ENCODE measurements at places on chromosomes 4 and X. TPM values are rescaled to one million over a fixed set of nuclear protein-coding genes. Genes with fewer than 3 reads are reported as not detected.
A peak's percentile ranks its signal among the peaks of the same experiment; 100 is the strongest.

The SLC7A11 gene
- 0.62 TPM for total RNA-seq

- no peak for DNase-seq
Observed at GRCh38 chr4:1731180-1731579, 9.9 kb downstream of the TACC3 start.

The HTN3 gene
- total RNA-seq, result not detected

DNA sequence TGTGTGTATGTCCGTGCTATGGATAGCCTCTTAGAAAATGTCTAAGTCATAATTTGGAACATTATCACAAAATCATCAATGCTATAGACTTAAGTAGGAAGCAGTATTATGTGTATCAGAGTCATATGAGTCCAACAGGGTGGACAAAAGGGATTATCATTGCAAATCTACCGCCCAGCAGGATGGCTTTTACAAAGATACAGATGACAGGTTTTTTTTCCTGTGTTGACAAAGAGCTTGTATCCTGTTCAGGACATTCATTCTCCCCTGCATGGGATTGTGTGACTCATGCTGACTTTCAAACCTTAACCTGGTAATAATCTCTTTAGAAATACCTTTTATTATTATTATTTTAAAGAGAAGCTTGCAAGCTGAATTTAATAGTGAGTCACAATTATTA is 310.3 kb upstream of the GNPDA2 start:
- no peak for DNase-seq

GRCh38 chrX:104697294-104697693 is 131.3 kb downstream of the IL1RAPL2 start:
- DNase-seq, result peak; percentile 6

DNA sequence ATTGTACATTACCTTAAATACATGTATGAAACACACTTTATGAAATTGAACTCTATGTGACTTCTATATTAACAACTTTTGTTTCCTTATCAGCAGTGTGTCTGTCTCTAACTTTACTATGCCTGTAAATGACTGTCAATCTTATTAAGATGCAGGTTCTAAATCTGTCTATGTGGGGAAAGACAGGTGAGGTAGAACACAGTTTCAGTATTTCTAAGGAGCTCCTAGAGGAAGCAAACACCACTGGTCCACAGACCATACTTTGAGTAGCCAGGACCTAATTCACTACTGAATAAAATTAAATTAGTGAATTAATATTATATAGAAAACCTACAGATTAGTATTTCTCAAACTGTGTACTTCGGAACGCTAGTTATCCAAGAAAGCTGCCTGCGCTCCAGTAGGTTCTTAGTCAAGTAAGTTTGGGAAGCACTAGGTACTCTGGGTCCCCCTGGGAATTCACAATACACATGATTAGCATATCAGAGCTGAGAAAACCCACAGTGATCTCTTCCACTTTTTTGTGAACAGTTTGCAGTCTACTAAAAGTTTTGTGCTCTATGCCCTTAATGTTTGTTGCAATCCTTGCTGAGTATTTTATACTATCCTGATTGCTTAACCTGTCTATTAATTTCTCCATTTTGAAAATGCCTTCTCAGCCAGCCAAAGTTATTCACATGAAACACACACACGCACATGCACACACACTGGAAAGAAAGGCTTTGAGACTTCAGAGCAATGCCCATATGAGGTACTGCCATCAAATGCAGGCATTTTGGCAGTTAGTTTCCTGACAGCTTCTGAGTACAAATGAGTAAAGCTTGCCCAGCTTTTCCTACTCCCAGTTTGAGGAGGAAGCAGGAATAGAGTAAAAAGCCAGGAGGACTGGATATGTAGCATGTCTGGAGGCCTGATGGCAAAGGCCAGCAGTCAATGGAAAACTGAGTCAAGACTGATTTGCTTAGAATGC is 133.6 kb upstream of the CPEB2 start:
- DNase-seq, result no peak

- peak; percentile 4 for DNase-seq
Observed at GRCh38 chr4:5734853-5735252, 23.9 kb downstream of the EVC start.

The SRPX gene
- 85.9 TPM for total RNA-seq

GRCh38 chr4:64713256-64713840 is 304.1 kb upstream of the TECRL start:
- peak; percentile 20 for DNase-seq

The TLR7 gene
- 1.2 TPM for total RNA-seq

The INPP4B gene
- total RNA-seq, result 39.4 TPM

DNA sequence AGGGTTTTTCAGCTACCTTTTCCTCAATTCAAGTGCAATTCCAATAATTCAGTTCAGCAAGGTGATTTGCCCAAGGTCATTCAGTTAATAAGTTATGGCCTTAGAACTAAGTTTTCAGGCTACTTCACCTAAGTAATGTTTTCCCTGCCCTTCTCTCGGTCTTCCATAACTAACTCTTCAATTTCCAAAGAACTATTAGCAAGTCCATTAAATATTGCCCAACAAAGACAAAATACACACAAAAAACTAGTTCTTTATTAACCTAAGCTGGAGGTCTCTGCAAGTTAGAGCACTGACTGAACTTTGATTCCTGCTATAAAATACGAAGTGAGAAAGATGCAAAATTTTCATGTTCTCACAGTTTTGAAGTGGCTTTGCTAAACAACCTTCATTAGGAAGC is 26.8 kb upstream of the GK start:
- DNase-seq, result no peak

GRCh38 chrX:146054311-146054710 is 236.7 kb downstream of the SLITRK2 start:
- peak; percentile 25 for DNase-seq

DNA sequence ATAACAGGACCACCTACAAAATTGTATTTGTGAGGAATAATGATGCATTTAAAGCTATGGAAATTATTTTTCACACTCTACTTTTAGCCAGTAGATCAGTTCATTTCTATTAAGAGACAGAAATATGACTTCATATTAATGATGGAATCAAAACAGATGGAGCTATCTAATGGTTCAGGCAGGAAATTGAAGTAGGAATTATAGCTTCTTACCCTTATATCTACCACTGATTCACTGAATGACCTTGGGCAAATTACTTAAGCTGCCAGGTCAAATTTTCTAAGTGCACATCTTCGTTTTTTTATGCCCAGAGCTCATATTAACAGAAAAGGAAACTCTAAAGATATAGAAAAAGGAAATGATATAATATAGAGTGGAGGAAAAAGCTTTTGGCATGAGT is 323.1 kb downstream of the PCDH10 start:
- no peak for DNase-seq

The TEX13C gene
- total RNA-seq, result not detected

DNA sequence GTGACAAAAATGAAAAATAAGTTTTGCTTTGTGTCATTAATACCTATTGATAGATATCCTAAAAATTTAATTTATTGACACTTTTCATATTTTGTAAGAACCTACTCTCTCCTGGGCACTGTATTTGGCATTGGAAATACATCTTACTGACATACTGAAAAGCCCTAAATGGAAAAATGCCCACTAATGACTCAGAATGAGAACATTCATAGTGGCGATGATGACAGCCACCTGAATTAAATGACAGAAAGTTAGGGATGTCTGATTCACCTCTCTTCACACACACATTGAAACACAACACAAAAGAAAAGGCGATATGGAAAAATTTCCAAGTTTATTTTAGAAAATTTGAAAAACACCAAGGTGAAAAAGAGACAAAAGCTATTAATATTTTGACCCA is 992.3 kb downstream of the STPG2 start:
- no peak for DNase-seq

The TCEAL6 gene
- total RNA-seq, result not detected

GRCh38 chrX:154731184-154731583 is 19.7 kb downstream of the GAB3 start:
- DNase-seq, result no peak

The C4orf51 gene
- not detected for total RNA-seq

- peak; percentile 47 for DNase-seq
Observed at GRCh38 chr4:140071806-140072205, 82.2 kb downstream of the MAML3 start.

DNA sequence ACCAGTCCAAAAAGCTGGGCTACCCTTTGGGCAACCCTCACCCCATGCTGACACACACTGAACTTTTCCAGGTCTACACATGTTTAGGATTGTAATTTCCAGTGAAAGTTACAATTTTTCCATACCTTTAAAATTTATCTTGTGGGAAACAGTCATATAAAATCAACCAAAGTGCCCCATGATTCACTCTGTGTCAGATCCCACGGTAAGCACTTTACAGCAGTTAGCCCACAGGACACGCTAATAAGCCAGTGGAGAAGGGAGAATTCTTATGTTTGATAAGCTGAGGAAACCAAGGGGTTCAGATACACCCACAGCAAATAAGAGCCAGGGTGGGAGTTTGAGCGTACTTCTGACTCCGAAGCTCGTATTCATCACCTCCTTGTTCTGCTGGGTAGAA is 72.4 kb upstream of the TBL1X start:
- no peak for DNase-seq

DNA sequence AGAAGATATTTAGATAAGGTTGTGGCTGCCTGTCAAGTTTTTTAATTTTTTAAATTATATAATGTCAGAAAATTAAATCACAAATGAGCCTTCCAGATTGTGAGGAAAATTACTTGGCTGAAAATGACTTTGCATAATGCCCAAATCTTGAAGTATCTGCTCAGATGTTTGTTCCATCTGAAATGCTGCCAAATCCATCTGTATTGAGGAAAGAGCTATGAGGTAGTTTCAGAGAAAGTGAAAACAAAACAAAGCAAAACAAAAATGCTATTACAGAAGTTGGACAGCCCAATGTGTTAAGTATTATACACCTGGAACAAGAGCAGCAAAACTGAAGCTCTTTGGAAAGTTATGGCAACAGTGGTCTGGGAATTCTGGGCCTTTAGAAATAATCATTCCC is 23.3 kb upstream of the GUCY1B1 start:
- peak; percentile 55 for DNase-seq

- DNase-seq, result no peak
Observed at GRCh38 chrX:19107035-19107434, 15.2 kb downstream of the ADGRG2 start.

The MAGEA2B gene
- total RNA-seq, result not detected

DNA sequence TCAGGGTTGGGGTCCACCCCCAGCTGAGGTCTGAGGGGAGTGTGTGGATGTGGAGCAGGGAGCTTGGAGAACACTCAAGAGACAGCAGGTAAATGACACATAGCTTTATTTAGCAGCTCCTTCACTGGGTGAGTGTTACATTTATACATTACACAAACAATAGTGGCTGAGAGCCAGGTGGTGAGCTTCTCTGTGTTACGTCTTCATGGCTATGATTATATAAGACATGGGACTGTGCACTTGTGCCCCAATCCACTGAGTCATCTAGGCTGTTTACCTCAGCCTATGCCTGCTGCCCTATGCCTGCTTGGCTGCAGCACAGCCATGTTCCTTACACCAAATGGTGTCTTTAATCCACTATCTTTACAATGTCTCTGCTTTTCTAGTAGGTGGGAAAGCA is 459.6 kb downstream of the AFF2 start:
- no peak for DNase-seq

DNA sequence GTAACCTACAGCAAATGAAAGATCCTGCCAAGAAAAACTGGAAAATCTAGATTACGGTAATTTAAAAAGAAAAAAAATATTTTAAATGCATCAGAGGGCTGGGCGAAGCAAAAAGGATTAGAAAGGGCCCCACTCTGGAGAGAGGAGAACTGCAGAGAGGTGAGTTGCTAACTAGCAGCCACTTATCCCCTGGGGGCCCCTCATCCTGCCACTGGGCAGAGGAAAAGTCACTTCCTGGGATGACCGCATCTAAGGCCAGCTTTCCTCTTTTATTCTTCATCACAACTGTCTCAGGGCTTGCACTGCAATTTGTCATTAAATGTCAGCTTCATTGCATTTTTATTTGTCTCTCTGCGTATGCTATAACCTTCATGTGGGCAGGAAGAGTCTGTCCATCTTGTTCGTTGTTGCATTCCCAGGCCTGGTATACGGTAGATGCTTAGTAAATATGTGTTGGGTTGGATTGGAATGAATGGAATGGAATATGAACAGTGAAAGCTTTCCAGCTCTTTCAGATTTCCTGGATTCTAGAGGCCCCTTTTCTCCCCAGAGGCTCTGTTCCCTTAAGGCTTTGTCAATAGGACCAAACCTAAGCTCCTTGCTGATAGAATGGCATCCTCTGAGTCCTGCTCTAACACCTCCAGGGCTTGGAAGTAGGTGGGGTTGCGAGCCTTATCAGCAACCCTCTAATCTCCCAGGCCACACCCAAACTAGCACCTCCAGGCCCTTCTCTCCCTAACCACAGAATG is 58.9 kb downstream of the TLR10 start:
- peak; percentile 25 for DNase-seq

DNA sequence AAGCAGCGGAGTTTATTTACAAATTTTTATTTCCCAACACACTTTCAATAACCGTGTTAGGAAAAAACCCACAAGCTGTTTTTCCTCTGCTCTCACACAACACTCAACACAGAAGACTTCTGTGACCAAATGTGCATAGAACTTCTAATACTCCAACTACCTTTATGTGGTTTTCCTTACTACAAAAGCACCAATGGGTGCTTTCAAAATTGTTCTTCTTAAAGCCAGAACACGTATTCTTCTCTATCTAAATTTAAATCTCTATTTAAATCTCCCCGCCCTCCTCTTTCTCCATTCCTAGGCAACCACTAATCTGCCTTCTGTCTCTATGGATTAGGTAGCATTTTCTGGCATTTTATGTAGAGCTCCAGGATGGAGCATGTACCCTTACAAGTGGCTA is 90.0 kb downstream of the SHROOM2 start:
- no peak for DNase-seq

DNA sequence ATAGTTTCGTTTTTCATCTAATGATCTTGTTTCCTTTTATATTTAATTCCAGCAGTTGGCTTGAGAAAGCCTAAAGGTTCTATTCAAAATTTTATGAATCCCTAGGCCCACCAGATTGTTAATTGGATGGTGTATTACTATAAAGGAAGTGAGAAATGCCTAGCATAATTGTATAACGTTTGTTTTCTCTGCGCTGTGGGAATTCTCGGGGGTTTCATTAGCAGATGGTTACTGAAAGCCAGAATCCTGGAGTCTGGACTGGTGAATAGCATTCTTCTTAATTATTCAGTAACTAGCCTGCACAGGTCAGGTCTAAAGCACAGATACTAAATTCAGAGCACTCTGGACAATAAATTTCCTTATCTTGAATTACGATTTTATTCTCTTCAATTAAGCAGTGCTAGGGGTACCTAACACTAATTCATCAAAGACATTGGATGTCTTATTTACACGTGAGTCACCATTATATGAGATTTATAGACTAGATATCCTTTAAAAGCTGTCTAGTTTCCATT is 459.4 kb downstream of the DTHD1 start:
- no peak for DNase-seq

The APLN gene
- total RNA-seq, result 6.9 TPM

The ITGB1BP2 gene
- 80.2 TPM for total RNA-seq

DNA sequence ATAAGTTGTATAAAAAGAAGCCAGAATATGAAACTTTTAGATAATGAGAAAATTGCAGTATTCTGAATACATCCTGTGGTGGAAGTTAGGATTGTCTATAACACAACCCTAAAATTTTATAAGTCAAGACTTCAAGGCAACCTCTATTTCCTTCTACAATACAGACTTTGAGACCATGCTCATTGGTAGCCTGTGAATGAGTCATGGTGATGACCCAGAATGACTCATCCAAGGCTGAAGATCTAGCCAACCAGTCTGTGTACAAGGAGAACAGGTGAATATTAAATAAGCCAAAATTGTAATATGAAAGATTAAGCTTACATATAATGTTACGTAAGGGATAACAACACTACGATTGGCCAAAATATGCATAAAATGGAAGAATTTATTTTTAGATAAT is 475.9 kb upstream of the GALNT7 start:
- DNase-seq, result no peak

The GPR143 gene
- total RNA-seq, result not detected
